Islet precursor cell (in vitro differentiated cells): ENCODE measurements at places on chromosomes 7 and 10.

DNA sequence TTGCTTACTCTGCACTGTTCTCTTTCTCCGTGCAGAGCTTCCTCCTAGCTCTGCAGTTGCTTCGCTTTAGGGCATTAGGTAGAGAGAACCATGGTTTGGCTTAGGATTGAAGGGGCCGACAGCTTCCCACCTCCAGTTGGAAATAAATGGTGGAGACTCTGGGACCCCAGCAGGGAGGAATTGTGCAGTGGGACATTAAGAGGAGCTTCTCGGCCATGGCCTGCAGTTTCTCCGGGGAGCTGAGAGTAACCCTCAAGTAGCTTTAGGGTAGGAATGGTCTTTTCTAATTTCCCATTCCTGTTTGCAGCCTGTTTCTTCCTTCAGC is 1.2 kb downstream of the SUFU start:
- no peak for DNase-seq

DNA sequence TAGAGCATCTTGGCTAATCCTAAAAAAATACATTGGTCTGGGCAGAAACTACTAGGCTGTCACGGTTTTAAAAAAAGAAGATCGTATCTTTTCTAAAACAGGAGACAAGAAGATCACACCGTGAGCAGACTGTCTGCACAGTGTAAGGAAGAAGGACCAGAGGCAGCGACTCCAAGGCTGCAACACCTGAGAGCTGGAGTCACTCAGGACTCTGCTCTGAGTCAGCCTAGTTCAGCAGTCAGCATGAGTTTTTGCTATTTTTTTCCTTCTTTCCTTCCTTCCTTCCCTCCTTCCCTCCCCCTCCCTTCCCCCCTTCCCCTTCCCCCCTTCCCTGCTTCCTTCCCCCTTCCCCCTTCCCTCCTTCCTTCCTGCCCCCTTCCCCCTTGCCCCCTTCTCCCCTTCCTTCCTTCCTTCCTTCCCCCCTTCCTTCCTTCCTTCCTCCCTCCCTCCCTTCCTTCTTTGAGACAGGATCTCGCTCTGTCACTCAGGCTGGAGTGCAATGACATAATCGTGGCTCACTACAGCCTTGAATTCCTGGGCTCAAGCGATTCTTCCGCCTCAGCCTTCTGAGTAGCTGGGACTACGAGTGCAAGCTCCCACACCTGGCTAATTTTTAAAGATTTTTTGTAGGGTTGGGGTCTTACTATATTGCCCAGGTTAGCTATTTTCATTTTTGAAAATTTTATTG is 24.4 kb downstream of the BAG3 start:
- DNase-seq: no peak

DNA sequence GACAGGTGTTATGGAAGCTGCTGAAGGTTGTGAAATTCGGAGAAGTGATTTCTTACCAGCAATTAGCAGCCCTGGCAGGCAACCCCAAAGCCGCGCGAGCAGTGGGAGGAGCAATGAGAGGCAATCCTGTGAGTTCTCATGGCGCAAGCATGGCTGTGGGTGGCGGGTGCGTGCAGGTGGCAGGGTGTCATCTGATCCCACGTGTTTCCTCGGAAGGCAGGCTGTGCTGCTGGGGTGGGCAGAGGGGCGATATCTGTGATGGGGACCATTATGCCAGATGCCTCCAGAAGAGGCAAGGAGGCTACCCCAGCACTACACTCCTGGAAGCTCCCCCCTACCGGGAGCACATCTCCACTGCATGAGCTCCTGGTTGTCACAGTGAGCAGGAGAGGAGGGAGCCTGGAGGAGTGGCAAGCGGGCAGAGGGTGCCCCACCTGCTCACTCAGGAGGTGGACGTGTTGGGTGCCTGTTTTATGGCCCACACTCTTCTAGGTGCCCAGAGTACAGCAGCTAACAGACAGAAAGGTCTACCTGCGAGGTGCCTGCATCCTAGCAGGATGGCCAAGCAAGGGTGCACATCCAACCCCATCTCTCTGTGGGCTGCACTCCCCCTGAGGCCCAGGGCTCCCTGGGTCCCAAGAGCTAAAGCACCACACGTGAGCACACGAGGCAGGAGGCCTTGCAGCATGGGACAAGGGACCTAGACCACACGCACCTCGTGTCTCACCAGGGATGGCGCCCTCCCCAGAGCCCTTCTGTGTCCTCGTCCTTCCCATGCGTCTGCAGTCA is 204.7 kb downstream of the EBF3 start:
- DNase-seq: peak; percentile 46

- no peak for DNase-seq
Measured at GRCh38 chr7:135692055-135692454, 29.7 kb downstream of the STMP1 start.

DNA sequence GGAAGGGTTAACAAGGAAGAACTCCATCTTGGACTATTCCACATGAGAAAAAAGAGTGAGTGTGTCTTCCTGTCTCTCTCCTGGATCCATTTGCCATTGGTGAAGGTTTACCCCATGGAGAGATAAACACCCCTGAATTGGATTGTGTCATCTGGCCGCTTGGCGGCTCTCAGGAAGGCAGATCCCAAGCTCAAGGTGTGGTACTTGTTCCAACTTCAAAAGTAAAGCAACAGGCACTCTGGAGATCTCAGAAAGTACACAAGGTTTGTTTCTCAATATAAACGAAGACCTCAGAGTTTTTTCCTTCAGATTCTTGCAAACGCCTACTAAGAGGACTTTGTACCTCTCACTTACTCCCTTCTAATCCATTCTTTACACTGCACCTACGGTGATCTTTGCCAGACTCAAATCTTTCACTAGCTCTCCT is 116.7 kb downstream of the REEP3 start:
- no peak for DNase-seq

- DNase-seq: no peak
Measured at GRCh38 chr10:127133225-127133624, 63.2 kb downstream of the INSYN2A start.

- DNase-seq: peak; percentile 71
Measured at GRCh38 chr7:31051598-31052486, at the start of gene ADCYAP1R1. Gene ADCYAP1R1 (plus strand): TSS chr7:31052308. CDS start chr7:31063265, 10,957 bp downstream.

GRCh38 chr10:88066319-88066718 is 202.9 kb downstream of the PTEN start:
- DNase-seq: no peak

DNA sequence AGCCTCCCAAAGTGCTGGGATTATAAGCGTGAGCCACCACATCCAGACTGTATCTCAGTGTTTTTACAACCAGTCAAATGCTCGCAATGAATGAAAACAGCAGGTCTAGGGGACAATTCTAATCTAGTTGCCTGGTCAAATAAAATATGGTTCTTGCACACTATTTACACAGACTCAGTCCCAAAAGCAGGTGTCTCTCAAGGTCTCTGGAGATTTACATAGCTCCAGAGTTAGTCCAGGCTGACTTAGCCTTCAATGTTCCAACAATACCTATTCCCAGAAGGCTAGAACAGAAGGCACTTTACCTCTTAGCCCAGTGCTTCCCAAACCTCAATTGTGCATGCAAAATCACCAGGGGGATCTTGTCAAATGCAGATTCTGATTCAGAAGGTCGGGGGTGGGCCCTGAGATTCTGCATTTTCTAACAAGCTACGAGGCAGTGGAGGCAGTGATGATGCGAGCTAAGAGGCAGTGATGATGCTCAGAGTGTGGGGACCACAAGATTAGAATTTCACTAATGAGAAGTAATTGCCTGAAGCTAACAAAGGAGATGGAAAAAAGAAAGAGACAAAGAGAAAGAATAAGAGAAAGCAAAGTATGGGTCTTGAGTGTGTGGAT is 6.4 kb downstream of the KIAA1549 start:
- no peak for DNase-seq

GRCh38 chr10:100836891-100837290 is 75.9 kb upstream of the SLF2 start:
- DNase-seq: no peak

DNA sequence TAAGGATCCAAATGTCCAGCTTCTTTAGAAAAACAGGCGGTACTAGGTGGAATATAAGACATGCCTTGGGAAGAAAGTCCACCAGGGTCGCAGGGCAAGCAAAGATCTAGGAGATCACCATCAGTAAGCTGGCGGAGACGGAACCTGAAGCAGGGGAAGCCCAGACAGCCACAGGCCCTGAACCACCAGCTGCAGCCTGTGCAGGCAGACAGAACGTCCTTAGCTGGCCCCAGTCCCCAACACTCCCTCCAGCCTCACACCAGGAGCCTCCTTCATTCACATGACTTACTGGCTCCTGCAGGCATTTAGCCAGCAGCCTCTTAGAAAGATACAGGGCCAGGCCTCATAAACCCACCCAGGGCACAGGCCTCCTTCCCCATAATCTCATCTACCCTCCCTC is 17.4 kb downstream of the RGS10 start:
- no peak for DNase-seq

DNA sequence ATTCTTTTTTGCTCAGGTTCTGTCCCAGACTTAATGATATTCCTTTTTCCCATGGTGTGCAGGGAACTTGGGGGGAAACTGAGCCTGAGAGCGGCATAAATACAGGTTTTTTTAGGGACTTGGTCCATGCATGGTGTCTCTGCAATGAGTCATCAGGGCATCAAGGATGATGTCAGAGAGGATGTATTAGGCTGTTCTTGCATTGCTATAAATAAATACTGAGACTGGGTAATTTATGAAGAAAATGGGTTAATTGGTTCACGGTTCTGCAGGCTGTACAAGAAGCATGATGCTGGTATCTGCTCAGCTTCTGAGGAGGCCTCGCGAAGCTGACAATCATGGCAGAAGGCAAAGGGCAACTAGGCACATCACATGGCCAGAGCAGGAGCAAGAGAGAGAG is 185.4 kb downstream of the RAB11FIP2 start:
- DNase-seq: no peak

- no peak for DNase-seq
Measured at GRCh38 chr7:131563918-131564317, 7.5 kb upstream of the PODXL start.

DNA sequence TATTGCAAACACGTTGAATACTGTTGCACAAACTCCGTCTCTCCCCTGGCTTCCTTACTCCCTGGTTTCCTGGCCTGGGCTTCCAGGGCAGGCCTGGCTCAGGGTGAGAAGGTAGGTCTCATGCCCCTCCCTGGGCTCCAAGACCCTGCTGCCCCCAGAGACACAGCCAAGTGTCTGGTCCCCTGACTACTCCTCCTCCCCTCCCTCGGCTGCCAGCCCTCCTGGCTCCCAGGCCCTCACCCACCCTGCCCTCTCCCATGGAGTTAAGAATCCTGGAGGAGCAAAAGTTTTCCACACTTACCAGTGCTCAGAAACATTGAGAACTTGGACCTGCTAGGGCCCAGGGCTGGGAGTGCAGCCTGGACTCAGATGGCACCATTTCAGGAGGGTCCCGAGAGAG is 47.2 kb upstream of the RABGEF1 start:
- DNase-seq: no peak

DNA sequence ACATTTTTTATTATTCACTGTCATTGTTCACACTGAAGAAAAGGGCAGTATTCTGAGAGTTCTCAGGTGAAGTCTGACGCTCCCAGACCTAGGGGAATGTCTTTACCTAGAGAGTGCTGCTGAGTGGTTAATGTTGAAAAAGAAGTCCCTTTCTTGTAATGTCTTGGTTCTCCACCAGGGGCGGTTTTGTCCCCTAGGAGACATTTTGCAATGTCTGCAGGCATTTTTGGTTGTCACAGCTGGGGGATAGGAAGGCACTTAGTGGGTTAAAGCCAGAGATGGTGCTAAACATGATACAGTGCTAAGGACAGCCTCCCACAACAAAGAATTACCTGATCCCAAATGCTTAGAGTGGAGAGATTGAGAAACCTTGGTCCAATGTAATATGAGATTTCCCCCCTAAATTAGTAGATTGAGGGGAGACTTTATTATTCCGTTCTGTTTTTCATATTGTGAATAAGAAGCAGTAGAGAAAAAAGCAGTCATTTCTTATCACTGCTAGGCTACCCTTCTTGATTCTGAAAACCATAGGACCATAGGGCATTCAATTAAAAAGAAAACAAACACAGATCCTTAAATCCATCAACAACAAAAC is 13.1 kb downstream of the UMAD1 start:
- DNase-seq: peak; percentile 60

GRCh38 chr7:27689591-27690164 is 27.0 kb upstream of the HIBADH start:
- DNase-seq: peak; percentile 56

DNA sequence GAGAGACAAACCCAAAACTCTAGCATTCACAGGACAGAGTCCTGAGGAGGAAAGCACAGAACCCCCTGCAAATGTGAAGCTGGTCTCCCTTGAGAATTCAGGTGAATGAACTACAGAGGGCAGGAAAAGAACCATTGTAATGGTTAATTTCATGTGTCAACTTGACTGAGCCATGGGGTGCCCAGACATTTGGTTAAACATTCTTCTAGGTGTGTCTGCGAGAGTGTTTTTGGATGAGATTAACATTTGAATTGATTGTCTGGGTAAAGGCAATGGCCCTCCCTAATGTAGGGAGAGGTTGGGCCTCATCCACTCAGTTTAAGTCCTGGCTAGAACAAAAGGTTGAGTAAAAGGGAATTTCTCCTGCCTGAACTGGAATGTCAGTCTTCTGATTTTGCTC is 15.7 kb upstream of the CDK1 start:
- DNase-seq: no peak

DNA sequence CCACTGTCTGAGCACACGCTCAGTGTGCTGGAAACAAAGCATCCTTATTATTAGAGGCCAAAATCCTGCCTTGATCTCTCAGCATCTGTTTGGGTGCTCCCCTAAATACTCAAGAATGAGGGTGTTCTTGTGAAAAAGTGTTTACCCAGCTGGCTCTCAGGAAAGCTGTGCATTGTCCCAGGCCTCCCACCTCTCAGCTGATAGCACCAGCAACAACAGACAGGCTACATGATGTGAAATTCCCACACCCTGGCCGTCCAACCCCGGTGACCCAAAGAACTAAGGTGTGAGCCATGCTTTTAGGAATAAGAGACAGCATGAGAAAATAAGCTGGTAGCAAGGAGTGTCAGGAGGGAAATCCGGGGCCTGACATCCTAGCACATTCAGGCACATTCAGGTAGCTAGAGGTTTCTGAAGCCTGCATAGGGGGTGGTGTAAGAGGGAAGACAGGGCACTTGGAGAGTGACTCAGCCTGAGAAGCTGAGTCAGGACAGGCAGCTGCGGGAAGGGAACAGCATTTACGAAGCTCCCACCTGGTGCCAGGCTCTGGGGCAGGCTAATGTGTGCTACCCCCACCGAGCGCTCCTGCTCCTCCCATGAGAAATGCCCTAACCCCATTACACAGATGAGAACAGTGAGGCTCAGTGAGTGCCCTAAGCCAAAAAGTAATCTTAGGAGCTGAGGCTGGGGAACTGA is 205.6 kb downstream of the GRID1 start:
- DNase-seq: no peak
